ENCODE measurements at places on chromosomes 3 and 15.

- no peak for DNase-seq
Measured at GRCh38 chr3:195048059-195048905, 222.7 kb downstream of the XXYLT1 start.

GRCh38 chr3:164418414-164418813 lies 659.9 kb downstream of the SI start:
- DNase-seq, result no peak

DNA sequence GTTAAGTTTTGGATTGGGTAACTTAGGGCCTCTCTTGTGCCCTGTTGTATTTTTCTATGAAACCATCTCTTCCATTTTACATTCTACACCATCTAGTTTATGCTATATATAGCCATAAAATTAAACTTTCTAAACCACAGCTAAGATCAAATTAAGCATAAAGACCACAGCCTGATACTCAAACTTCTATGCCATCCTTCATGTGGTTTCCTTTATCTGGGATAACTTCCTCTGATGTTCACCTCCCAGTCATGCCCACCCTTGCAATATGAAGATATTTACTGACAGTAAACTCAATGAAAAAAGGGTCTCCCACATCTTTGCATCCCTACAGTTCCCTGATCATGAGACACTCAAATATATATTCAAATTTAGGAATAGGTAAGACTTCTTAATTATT lies 4.2 kb downstream of the SELENOK start:
- DNase-seq, result no peak

DNA sequence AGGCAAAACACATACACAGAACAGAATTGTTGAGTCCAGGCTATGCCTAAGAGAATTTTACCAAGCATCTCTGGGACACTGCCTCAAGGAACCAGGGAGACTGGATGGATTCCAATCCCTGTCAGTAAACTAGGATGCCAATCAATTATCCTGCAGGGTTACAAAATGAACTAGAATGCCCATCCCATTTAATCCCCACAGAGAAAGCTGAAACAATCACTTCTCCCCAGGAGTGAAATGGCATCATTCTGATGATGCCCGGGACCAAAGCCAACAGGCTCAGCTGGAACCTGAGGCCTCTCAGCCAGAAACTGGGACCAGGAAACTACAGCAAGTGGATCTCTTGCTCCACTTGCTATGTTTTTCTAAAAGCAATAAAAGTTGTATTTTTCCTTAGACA lies 130.0 kb upstream of the TJP1 start:
- no peak for DNase-seq

- DNase-seq, result no peak
Measured at GRCh38 chr3:155015776-155016436, 64.2 kb upstream of the MME start.

- peak; percentile 34 for DNase-seq
Measured at GRCh38 chr3:128491691-128491940, 1.4 kb downstream of the GATA2 start.

GRCh38 chr3:47605652-47606051 lies 27.0 kb upstream of the CSPG5 start:
- no peak for DNase-seq

DNA sequence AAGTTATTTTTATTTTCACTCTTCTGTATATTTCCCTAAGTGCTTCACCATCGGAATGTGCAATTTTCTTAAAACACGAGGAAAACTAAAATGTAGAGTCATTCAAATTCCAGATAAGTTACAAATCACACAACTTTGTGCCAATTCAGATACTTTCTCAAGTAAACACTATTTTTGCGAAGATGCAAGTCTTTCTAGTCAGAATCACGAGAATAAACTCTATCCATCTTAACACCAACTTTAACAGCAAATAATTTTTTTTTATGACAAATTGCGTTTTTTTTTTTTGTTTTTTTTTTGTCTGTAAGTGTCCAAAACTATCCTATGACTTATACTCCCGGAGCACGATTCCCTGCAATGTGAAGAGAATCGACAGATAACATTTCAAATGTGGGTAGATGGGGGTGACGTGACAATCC lies 1.3 kb downstream of the STAG1 start:
- peak; percentile 67 for DNase-seq

DNA sequence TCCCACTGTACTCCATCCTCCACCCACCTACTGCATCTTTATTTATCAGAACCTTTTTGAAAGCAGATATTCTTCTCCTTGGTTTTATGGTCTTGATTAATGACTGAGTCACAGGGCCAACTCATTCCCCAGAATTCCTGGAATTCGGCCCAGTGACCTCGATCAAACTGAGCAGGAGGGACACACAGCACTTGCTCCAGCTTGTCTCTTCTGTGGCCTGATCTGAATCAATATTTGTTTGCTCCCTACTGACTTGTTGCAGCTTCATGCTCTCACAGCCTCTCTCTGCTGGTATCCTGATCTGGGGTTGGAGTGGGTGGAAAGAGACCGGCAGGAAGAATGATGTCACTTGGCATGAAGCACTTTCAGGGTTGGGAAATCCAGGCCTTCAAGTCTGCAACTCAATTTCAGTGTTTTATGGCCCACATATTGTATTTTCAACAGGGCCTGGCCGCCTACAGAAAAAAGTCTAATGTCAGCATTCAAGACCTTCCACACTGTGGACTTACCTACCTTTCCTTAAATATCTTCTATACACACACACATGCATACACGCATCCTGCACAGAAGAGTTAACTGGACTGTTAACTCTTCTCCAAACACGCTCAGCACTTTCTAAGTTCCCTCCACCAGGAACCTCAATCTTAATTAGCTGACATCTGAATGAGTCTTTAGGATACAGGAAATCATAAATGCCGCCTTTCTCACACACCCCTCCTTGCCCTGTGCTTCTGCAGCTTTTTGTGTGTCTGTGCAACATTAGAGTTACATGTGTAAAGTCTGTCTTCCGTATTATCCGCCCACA lies 4.6 kb downstream of the ANXA2 start:
- DNase-seq, result peak; percentile 98

DNA sequence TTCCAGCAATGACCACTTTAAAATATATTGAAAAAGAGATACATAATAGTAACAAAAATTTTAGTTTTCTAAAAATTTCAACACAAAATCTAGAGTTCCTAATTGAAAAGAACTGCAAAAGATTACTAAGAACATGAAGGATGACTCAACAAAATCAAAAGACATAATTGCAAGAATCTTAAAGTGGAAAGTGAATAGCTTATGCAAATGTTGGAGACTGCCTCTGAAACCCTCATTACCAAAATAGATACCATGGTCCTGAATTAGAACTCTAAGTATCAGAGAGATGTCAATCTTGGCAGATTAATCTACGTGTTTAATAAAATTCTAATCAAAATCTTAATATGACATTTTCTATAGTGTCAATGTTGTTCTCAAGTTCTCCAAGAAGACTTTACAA lies 60.7 kb upstream of the SGO1 start:
- DNase-seq, result no peak

DNA sequence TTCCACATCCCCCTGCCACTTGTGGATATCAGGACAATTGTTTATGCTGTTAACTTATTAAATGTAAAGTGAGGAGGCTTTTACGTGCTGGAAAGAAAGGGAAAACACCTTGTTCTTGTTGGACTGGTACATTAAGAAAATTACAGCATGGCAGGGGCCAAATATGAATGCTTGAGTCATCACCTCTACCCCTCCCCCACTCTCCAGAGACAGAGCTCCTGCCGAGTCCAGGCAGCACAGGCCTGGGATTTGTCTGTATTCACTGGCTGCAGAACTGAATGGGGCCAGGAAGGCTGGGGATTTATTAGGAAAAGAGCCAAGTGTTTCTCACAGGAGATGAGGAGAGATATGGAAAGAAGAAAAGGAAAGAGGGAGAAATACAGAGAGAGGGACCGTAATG lies 308.9 kb downstream of the EPHB1 start:
- DNase-seq, result no peak

GRCh38 chr3:11377719-11378118 lies 105.5 kb downstream of the ATG7 start:
- DNase-seq, result no peak

DNA sequence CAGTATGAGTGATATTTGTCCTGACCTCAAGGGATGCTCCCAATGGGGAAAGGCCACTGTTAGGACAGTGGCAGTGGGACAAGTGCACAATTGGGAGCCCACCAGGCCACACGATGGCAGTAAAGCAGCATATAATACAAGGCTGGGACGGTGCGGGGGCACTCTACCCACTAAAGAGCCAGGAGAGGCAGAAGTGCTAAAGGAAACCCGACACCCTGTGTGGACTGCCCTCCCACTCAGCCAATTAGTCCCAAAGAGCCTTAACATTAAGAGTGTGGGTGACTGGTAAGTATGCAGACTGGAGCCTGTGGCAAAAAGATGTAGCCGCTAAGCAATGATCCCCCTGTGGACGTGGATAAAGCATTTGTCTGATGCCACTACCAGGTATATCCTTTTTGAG lies 8.2 kb upstream of the ZNF589 start:
- DNase-seq, result peak; percentile 77

DNA sequence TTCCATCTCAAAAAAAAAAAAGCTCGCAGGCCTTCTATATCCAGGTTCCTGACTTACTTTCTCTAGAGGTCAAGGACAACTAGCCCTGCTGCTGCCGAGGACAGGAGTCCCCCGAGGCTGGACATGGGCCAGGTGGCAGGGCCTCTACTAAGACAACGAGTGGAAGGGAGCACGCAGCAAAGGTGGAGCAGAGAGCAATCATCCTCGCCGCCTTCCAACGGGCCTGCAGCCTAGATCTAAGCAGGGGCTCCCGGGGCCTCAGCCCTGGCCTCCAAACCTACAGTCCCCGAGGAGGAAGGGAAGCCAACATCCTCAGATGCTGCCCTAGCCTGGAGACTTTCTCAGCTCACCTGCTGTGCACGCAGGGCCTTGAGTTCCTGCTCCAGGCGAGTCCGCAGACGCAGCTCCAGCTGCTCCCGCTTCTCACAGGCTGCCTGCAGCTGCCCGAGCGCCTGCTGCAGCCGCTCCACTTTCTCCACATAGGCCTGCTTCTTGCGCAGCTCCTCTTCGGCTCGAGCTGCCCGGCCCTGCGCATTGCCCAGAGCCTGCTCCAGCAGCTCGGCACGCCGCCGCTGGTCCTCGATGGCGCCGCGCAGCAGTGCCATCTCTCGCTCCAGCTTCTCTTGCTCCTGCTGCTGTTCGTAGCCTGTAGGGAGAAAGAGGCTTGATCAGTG lies 12.9 kb downstream of the AMOTL2 start:
- no peak for DNase-seq

- no peak for DNase-seq
Measured at GRCh38 chr3:160746976-160747375, 9.1 kb upstream of the PPM1L start.

DNA sequence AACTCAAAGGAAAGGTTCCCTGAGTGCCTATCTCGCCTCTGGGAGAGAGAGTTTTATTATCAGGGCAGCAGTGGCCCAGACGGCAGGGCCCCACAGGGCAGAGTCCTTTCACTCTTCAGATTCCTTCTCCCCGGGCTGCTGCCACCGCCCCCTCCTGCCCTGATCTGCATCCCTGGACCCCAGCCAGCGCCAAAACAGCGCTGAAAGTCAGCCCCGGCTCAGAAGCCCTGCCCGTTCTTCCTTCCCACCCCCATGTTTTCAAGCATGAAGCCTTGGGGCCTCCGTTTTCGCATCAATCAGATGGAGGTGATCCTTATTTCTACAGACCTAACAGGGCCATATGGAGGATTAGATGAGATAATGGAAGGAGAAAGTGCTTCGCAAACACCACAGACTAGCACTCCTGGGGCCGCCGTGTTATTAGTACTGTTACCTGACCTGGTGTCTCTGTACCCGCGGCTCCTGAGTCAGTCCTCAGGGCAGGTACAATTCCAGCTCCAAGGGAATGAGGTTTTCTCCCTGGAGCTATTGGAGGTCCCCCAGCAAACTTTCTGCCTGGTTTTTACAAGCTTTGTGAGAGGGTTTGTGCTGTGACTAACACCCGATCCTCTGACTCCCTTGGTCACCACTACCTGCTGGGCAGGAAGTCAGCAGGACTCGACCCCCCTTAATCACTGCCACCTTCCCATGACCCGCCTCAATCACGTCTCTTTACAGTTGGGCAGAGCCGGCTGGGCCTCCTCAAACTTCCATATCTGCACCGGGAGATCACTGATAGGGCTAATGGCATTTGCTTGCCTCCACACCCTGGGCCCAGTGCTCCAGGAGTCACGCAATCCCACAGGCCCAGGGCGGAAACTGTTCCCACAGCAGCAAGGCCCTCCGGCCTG lies 39.5 kb upstream of the TSEN2 start:
- DNase-seq, result peak; percentile 68

DNA sequence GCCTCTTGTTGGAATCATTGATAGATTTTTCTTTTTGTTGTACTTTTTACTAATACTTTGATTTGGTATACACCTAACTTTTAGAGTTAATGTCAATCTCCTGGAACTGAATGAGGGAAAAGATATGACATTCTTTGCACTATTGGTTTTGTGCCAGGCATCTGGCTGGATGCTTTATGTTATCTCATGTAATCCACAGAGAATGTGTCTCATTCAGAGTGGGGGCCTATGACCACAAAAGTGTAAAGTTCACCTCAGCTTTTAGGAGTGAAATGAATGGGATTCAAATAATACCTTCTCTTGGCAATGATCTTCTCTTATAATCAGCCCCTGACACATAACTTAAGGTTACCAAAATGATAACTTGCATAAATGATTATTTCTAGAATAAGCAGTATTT lies 329.1 kb upstream of the ROPN1 start:
- no peak for DNase-seq

DNA sequence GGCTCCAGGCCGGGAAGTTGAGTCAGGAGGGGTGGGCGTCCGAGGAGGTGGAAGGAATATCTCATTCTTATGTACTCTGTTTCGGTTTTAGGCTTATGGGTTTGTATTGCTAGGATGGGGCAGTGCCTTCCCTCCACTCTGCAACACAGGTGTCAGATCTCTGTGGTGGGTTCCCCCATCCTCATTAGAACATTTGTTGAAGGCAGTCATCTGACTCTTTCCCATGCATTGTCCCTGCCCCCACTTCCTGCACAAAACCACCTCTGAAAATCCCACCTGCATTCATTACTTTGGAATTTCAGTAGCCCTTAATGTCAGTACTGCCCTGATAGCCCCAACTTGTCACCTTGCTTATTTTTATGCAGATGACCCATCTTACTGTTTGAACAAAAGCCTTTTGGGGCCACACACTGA lies 29.5 kb downstream of the GYG1 start:
- DNase-seq, result no peak

GRCh38 chr15:50140098-50140497 lies 21.1 kb upstream of the ATP8B4 start:
- no peak for DNase-seq

DNA sequence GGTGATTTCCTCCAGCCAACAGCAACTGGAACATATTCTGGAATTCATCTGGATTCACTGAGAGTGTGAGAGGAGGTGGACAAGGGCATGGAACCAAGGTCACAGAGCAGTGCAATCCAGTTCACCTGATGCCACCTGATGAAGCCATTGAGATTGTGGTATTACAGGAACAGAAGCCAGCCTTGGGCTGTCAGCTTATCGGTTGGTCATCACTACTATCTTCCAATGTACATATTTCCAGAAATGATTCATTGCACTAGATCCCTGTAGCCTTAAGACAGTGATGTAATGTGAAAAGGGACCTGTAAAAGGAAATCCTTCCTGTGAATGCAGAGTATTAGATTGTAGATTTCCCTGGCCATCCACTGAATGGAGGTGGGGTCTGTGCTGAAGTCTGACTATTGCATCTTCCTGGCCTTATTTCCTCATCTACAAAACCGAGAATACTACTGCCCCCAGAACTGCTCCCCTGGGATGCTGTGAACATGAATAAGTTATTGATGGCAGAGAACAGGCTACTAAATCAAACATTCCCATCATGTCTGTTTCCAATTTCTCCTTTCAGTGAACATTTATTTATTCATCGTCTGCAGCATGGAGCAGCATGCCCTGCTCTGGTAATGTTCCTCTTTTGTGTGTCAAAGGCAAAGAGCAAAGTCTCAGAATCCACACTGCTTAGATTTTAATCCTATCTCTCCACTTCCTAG lies 47.4 kb upstream of the TPM1 start:
- peak; percentile 42 for DNase-seq
